Activated naive CD4-positive, alpha-beta T cell treated with Interleukin-2 at 50 U/mL for 16 hours (primary cell): ENCODE measurements at places on chromosomes 11 and 22.

DNA sequence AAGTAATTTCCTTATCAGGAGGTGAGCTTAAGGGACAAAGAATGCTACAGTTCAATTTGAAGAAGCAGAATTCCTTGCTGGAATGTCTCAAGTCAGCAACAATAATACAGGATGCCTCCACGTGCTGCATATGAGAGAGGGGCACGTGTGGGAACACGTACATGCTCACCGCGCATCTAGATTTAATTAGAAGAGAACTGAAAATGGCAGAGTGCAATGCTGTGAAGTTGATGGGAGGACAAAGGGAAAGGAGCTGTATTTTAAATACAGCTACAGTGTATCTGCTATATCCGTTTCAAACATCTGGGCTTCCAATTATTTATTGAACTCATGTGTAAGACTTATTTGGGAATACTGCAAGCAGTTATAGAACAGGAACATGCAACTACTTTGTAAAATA, 328.7 kb downstream of the SOX6 start:
- no peak for DNase-seq

DNA sequence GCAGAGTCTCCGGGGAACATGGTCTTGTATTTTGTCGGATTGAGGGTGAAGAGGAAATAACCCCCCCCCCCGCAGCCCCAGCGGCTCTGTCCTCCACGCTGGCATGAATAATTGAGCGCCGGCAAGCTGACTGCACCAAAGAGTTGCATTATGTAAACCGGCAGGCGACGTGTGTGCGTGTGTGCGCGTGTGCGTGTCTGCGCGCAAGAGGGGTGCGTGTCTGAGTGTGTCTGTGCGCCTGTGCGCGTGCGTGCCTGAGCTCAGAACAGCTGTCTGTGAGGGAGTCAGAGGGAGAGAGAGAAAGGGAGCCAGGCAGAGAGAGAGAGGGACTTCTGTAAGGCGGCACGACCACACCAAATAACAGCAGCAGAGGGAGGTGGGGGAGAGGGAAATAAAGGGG, 94.4 kb downstream of the SCN3B start:
- no peak for DNase-seq

DNA sequence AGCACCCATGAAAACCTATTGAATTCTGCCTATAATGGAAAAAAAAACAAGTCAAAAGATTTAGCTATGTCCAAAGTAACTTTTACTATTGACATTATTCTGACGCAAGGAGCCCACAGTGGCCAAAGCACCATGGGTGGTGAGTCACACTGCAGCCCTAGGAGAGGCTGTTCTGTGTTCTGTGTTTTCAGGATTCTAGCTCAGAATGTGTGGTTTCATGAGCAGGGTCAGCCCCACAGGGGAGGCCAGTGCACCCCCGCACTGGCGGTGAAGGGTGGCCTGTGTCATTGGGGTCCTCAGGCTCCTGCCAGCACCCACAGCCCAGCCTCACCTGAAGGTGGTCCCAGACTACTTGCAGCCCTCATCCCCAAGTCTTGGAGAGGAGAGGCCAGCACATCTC, 112.2 kb downstream of the BRD1 start:
- DNase-seq: no peak

- no peak for DNase-seq
These were observed 12.9 kb downstream of the BIRC3 start for GRCh38 chr11:102330231-102330630.

DNA sequence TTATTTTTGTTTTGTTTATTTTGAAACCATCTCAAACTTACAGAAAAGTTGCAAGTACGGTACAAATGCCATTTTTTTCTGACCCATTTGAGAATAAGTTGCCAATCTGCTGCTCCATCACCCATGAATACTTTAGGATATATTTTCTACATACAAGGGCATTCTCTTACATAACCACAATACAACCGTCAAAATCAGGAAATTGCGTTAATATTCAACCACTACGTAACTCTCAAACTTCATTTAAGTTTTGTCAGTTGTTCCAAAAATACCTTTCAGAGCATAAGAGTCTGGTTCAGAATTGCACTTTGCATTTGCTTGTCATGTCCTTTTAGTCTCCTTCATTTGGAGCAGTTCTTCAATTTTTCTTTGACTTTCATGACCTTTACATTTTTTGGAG, 194.3 kb upstream of the BDNF start:
- DNase-seq: no peak

GRCh38 chr22:39212721-39213376, 31.9 kb downstream of the PDGFB start:
- no peak for DNase-seq

- DNase-seq: peak; percentile 75
These were observed 19.2 kb upstream of the PLET1 start for GRCh38 chr11:112279901-112280267.

DNA sequence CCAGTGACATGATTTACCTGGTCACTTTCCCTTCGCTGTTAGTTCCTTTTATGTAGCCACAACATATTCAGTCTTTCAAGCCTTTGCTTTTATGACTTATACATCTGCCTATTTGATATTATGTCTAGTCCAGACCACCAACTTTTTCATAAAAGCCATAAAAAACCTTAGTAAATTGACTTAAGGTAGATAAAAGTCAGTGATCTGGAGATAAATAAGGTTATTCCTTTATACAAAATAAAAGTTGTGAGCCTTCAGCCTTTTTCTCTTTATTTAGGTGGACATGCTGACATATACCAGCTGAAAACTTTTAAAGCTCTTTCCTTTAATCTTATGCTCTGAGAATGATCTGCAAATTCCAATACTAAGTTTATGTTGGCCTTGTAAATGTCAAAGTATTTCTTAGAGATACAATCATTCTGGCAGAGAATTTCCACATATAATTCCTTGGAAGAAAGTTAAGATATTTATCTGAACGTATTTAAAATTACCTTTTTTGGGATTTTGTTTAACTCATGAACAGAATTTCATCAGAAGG, 690.4 kb upstream of the CHORDC1 start:
- no peak for DNase-seq

GRCh38 chr11:10599388-10600175, 31.1 kb upstream of the LYVE1 start:
- DNase-seq: no peak
